Activated naive CD8-positive, alpha-beta T cell treated with anti-CD3 and anti-CD28 coated beads, Interleukin-2, amount 50 U/mL, for 16 hours (primary cell): ENCODE measurements at places on chromosomes 6 and 20.

GRCh38 chr20:38214256-38215193 lies 46.0 kb downstream of the KIAA1755 start:
- DNase-seq, result no peak

DNA sequence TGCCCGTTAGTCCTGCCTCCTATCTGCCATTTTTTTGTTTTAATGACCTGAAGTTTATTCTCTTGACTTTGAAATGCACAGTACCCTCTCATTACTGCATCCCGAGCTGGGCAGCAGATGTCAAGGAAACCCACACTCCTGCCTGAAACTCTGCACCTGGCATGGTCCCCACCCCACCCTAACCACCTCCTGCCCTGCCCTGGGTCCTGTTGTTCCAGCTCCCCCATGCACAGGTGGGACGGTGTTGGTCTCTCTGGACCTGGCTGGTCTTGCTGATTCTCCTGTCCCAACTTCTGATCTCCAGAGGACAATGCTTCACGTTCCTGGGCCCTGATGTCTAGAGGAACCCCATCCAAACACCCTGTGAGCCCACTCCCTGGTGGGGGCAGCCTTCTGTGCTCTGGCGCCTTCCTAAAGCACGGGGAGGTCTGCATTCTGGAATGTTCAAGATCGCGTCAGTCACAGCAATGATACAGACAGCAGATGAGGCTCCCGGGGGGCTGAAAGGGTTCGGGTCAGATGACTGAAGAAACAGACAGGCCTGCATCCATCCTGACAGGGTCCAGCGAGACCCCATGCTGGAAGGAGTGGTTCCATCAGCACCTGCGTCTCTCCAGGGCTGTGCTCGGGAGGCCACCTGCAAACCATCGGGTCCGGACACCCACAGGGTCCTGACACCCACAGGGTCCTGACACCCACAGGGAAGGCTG lies 73.6 kb downstream of the ERMARD start:
- no peak for DNase-seq

DNA sequence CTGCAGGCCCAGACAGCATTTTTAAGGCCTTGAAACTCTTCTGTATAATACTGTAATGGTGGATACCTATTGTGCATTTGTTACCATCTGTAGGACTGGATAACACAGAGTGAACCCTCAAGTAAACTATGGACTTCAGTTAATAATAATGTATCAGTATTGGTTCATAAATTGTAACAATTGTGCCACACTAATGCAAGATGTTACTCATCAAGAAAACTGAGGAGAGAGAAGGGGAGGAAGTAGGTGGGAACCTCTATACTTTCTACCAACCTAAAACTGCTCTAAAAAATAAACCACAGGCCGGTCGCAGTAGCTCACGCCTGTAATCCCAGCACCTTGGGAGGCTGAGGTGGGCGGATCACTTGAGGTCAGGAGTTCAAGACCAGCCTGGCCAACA lies 10.8 kb downstream of the MAPK13 start:
- no peak for DNase-seq

- DNase-seq, result no peak
These were observed 80.2 kb upstream of the RNF217 start for GRCh38 chr6:124881898-124882578.

GRCh38 chr20:36631646-36632045 lies 14.3 kb downstream of the SLA2 start:
- DNase-seq, result no peak

DNA sequence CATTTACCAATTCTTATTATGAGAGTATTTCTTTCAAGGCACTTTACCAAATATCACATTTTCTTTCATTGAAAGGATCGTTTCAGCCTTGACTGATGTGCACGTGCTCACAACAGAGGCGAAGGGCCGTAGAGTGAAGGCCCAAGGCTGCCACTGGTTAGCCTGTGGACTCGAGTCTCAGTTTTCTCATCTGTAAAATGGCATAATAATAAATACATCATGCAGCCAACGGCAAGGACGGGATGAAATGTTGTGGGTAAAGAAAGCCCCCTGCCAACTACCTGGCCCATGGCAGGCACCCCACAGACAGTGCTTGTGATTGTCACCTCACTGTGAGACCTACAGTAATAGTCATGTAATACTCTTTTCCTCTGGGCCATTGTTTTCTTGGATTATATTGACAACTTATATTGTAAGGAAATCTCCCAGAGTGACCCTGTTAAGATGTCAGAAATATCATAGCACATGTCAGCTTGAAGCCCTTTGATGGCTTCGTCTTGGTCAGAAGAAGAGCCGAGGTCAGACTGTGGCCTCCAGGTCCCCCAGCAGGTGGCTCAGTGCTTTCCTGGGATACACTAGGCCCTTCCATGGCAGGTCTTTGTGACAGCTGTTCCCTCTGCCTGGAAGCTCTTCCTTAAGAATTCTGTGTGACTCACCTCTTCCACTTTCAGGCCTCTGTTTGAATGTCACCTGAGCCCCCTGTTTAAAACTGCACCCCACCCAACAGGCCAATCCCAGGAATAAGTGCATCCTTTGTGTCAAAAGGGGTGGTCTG lies 36.3 kb downstream of the FAM50B start:
- DNase-seq, result no peak

- DNase-seq, result no peak
These were observed 140.9 kb downstream of the JARID2 start for GRCh38 chr6:15386756-15387112.
